Activated T-cell treated with anti-CD3 and anti-CD28 coated beads for 1 hour (primary cell): ENCODE measurements at places on chromosomes 7 and 10.

GRCh38 chr10:125258676-125259075 lies 98.3 kb upstream of the CTBP2 start:
- no peak for DNase-seq

- DNase-seq = no peak
Observed at GRCh38 chr7:31957756-31958155, 112.5 kb downstream of the PDE1C start.

- peak; percentile 45 for DNase-seq
Observed at GRCh38 chr7:36670585-36671431, 53.5 kb downstream of the AOAH start.

- DNase-seq = no peak
Observed at GRCh38 chr7:138835087-138835486, 37.1 kb upstream of the ATP6V0A4 start.

DNA sequence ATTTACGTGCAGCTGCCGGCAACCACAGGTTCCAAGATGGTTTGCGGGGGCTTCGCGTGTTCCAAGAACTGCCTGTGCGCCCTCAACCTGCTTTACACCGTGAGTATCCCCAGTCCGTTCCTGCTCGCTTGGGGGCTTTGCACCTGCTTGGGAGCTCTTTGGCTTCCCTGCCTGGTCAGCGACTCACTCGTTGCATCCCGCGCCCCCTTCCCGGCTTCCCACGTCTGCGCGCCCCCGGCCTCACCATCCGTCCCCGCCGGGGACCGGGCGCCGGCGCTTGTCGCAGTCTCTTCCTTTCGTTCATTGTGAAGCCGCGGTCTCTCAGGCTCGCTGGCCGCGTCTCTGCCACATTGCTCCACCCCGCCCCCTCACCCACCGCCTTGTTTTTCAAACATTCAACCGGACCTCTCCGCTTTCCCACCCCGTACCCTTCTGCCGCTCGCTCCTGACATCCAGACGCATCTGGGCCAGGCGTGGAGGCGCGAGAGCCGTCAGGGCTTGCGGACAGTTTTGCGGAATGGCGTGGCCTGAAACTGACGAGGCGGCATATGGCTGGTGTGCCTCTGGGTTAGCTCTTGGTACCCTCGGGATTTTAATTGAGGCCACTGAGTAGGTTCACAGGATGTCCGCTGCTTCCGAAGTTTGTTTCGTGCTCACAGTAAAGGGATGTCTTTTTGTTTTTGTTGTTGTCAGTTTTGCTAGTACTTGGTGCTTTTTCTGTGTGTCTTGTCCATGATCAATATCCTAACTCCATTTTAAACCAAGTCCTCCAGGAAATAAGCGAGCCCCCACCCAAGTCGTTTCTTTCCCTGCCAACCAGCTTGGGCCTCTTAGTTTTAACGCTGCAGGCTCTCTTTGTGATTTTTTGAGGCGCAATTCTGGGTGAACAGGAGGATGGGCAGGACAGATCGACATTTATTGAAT lies 639 bp downstream of the TSPAN13 start:
- no peak for DNase-seq

DNA sequence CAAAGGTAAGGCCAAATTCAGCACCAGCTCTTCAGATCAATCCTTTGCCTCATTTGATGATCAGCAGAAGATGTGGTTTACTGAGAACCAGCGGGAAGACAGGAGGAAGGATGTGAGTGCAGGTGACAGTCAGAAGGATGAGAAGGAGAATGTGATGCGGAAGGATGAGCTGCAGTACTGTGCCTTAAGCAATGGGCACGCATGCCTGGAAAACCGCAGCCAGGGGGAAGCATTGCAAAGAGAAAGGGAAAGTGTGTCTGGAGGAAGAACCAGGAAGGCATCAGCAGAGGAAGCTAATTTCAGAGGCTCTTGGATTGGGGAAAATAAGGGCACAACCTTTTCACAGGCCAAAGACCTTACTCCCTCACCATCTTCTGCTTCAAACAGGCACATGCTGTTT lies 25.7 kb downstream of the C10orf71 start:
- DNase-seq = no peak
